ENCODE measurements at places on chromosomes 16 and 17. TPM values are rescaled to one million over a fixed set of nuclear protein-coding genes. Genes with fewer than 3 reads are reported as not detected.

The CACNG3 gene
- not detected for total RNA-seq

The TPPP3 gene
- not detected for total RNA-seq

The CRYM gene
- not detected for total RNA-seq

The PRSS36 gene
- total RNA-seq, result 1.0 TPM

The CLDN6 gene
- not detected for total RNA-seq

The EVPL gene
- 0.34 TPM for total RNA-seq

The CTF1 gene
- total RNA-seq, result 0.29 TPM

The SOX8 gene
- 5.9 TPM for total RNA-seq

The CLCN7 gene
- total RNA-seq, result 43.2 TPM

The LAT gene
- 440 TPM for total RNA-seq

The FNDC8 gene
- not detected for total RNA-seq

The MMP25 gene
- 1.8 TPM for total RNA-seq
